ENCODE measurements at places on chromosomes 12 and 14. TPM values are rescaled to one million over a fixed set of nuclear protein-coding genes. Genes with fewer than 3 reads are reported as not detected.

LRIG3 gene
- polyA plus RNA-seq = 23.6 TPM

SLC24A4 gene
- not detected for polyA plus RNA-seq

CMKLR1 gene
- polyA plus RNA-seq = not detected

RNASE11 gene
- not detected for polyA plus RNA-seq

BEGAIN gene
- polyA plus RNA-seq = 1.2 TPM

DMAC2L gene
- polyA plus RNA-seq = 6.1 TPM

DNAH10 gene
- 0.22 TPM for polyA plus RNA-seq

P2RX7 gene
- polyA plus RNA-seq = 0.07 TPM

Measured in IMR-90 (cell line).